ENCODE measurements at places on chromosomes 5 and 9.
A peak's percentile ranks its signal among the peaks of the same experiment; 100 is the strongest.

DNA sequence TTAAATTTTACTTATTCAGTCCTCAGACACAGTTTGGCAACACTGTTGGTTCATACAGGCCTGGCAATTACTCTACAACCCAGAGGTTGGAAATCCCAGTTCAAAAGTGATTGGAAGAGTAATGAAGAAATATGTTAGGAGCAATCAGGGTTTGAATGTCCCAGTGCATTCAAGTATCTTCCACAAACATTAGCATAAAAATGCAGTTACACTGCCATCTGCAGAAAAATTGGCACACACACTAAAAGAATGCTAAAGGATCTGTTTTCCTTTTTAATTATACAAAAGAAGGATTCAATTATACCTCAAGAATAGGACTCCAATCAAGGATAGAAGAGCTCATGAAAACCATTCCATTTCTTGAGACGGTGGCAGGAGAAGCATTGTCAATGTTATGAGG lies 130.2 kb downstream of the DNAH5 start:
- peak; percentile 12 for DNase-seq

DNA sequence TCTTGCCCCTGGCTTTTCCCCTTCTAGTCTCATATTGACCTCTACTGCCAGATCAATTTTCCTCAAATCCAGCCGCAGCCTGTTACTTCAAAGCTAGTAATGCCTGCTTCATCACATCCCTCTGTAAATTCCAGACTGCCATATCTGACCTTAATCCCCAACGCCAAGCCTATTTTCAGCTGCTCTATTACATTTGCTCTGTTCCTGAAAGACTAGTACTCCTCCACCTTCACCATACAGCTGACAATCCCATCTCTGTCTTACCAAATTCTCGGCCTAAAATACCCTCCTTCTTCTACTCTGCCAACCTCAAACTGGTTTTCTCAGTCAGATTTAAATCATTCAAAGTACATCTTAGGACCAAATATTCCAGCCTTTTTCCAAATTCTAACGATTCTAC lies 420.2 kb downstream of the RAB3C start:
- DNase-seq = no peak

- no peak for DNase-seq
Measured at GRCh38 chr5:139222346-139222745, 24.2 kb upstream of the SIL1 start.

DNA sequence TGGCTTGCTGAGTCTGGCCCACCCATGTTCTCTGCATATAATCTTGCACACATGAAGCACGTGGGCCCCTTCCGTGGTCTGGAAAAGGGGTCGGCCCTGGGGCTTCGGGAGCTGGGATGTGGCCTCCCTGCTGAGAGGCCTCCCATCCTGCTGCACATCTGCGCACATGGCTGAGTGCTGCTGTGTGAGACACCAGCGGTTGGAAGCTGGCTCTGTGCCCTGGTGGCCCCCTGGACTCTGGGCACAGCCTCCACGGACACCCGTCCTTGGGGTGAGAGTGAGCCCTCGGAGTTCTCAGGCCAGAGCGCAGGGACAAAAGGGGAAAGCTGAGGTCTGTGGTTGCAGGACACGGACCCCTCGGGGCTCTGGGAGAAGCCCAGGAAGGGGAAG lies 115.8 kb downstream of the RXRA start:
- no peak for DNase-seq

- DNase-seq = no peak
Measured at GRCh38 chr5:54234304-54234933, 76.0 kb downstream of the ARL15 start.

- no peak for DNase-seq
Measured at GRCh38 chr9:71004196-71004595, 117.2 kb downstream of the TRPM3 start.

- no peak for DNase-seq
Measured at GRCh38 chr9:123771690-123772089, 158.2 kb downstream of the DENND1A start.

DNA sequence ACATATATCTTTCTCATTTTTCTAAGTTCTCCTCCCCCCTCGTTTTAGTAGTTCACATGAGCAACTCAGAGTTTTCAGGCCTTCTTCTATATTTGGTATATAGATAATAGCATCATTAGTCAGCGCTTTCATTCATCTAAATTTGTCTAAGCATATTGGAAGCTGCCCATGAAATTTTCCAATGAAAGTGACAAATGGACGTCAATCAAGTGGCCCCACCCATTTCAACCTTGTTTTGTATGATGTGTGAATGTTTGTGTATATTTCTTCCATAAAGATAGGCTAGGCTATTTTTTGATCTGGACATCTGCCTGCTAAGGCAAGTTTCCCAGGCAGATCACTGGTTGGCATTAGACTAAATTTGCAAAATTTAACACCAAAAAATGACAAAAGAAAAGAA lies 104.0 kb upstream of the SSBP2 start:
- no peak for DNase-seq

DNA sequence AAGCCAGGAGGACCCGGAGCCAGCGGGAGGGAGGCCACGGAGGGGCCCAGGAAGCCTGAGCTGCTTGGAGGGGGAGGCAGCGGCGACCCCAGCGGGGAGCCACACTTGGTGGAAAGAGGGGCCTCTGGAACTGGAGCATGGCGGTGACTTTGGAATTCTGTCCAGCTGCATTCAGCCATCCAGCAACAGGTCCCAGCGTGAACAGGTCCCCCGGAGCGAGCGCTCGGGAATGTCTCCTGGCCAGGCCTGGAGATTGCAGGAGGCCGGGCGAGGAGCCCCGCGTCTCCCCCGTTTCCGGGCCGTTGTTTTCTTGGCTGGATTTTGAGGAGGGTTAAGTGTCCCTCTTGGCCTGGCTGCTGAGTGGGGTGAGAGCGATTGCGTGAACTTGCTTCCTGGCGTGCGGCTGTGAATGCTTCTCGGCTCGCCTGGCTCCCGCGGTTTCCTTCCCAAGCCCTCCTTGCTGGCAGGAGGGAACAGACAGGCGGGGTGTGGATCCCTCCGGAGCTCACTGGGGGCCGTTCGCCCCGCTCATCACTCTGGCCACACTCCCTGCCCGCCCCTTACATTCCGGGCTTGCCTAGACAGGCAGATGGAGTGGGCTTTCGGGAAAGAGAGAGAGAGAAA lies 125.3 kb upstream of the IRX4 start:
- no peak for DNase-seq

- peak; percentile 50 for DNase-seq
Measured at GRCh38 chr5:154860123-154860522, 1.7 kb downstream of the CNOT8 start.

DNA sequence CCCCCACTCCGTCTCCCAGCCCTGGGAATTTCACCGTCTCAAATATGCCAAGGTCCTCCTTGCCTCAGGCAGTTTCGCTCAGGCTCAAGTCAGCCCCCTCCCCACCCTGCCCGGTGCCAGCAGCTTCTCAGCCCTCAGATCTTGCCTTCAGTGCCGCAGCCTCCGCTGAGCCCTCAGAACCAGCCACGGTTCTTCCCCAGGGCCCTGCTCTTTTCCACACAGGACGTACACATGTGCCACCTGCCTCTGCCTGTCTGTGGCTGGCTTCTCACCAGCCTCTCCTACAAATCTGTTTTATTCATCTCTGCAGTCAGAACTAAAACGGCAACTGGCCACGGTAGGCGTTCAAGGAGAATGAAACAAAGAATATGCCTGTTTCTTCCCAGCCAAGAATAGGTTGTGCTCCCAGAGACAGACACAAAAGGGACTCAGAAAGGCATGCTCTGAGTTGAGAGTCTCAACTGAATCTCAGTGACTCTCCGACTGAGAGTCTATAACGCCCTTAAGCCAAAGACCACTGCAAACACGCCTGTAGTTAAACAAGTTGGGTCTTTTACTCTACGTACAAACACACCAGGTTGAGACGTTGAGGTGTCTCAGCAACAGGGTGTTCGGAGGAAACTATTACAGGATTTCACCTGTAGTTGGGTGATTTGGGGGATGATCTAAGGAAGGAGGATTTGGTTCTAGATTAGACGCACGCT lies 10.6 kb upstream of the GRIN1 start:
- DNase-seq = no peak

- DNase-seq = no peak
Measured at GRCh38 chr9:128998462-128998861, 29.7 kb downstream of the SH3GLB2 start.

- no peak for DNase-seq
Measured at GRCh38 chr5:161847941-161848391, at the start of gene GABRA1. Gene GABRA1, plus strand, starts transcription at chr5:161848120. Its CDS starts 2,691 bp downstream, at chr5:161850811.

- no peak for DNase-seq
Measured at GRCh38 chr5:52693280-52693679, 94.4 kb upstream of the ITGA1 start.

- peak; percentile 48 for DNase-seq
Measured at GRCh38 chr9:121650217-121651007, 1.0 kb upstream of the DAB2IP start.

- no peak for DNase-seq
Measured at GRCh38 chr5:157348049-157348400, 82.1 kb downstream of the CYFIP2 start.

- no peak for DNase-seq
Measured at GRCh38 chr9:131863306-131863896, 123.5 kb upstream of the RAPGEF1 start.

DNA sequence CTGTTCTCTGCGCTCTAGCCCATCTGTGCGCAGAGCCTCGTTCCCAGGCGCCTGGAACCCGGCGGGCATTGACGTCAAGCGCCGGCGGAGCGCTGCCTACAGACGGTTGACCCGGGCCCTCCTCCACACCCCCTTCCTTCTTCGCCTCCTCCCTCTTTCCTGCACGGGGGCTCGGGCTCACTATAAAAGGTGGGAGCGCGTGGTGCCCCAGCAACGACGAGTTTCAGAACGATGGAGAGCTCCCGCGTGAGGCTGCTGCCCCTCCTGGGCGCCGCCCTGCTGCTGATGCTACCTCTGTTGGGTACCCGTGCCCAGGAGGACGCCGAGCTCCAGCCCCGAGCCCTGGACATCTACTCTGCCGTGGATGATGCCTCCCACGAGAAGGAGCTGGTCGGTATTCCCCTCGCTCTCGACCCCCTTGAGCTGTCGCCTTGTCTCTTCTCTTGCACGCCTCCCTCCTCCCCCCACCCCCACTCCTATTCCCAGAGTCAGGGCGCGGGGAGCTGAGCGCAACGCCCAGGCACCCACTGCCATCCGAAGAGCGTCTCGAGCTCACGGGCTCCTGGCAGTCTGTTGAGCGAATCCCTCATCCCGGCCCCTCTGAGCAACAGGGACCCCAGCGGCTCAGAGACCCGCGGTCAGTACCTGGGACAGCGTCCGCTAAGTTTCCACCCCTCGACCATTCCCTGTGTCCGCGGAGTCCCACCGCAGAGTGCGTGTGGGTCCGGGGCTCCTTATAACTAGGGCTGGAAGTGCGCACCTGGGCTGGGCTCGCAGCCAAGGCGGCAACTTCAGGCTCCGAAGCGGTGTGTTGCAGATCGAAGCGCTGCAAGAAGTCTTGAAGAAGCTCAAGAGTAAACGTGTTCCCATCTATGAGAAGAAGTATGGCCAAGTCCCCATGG lies at the start of gene CARTPT:
Gene CARTPT, plus strand, starts transcription at position 213 of the 902 bp plus-strand sequence. Its CDS starts 19 bp downstream, at position 232.
- no peak for DNase-seq

DNA sequence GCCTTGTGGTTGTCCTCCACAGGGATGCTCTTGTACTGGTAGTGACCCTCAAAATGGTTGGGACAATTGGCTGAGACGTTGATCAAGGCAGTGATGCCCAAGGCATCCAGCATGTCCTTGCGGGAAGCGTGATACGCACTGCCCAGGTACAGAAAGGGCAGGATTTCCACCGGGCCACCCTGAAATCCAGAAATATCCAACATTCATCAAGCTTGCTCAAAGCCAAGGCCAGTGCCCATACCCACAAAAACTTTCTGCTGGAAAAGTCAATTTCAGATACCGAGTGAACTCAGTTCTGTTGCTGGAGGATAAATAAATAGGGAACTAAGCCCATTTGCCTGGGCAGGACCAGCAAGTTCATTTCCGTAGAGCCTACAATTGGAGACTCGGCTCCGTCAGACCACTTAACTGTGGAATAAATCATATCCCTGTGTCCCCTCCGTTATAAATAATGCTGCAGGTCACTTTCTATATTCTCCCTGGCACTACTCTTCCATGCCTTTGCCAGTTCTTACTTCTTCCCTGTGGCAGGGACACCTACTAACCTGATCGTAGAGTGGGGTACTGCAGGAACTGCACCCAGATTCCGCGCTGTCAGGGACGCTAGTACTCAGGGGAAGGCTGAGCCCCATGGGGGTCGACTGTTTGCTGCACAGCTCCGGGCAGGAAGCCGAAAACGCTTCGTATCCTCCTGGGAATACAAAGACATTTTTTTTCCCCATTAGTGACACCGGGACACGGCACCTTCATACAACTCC lies 1.2 kb downstream of the DUSP1 start:
- peak; percentile 54 for DNase-seq

- DNase-seq = no peak
Measured at GRCh38 chr5:180526269-180526668, 32.1 kb downstream of the CNOT6 start.

DNA sequence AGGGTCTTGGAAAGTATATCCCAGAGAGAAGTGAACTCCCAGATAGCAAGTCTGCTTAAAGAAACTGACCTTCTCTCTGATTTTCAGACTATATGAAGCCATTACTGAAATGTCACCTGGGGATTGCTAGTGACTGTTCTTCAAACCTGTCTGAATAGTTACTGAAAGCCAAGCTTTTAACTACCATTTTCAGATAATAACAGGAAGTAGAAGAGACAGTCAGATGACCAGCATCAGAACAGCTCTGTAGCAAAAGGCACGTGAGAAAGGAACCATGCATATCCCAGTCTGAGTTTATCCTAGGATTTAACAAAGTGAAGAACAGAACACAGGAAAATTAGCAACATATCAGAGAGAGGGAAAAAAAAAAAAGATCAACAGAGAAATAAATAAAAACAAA lies 74.9 kb upstream of the SELENOP start:
- DNase-seq = no peak

- DNase-seq = no peak
Measured at GRCh38 chr5:84715686-84716085, 331.0 kb upstream of the EDIL3 start.

DNA sequence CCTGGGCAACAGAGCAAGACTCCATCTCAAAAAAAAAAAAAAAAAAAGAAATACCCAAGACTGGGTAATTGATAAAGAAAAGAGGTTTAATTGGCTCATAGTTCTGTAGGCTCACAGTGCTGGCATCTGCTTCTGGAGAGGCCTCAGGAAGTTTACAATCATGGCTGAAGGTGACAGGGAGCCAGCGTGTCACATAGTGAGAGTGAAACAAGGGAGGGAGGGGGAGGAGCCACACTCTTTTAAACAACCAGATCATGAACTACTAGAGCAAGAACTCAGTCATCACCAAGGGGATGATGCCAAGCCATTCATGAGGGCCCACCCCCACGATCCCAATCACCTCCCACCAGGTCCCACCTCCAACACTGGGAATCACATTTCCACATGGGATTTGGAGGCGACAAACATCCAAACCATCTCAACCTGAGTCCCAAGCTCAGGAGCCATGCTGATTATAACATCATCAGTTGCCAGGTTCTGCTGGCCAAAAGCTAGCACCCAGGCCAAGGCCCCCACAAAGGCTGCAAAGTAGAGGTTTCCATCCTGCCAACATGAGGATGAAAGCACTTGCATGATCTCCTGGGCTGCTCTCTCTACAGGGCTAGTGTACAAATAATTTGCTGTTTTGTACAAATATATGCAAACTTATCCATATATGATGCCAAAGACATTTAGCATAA lies 15.3 kb downstream of the DENND1A start:
- no peak for DNase-seq

GRCh38 chr9:21984101-21984500 lies 10.1 kb downstream of the CDKN2A start:
- no peak for DNase-seq
